ENCODE measurements at places on chromosomes 11 and 22.

- no peak for DNase-seq
Observed at GRCh38 chr11:94131718-94132115, 3.1 kb downstream of the PANX1 start.

GRCh38 chr11:64679846-64680245 lies 43.2 kb downstream of the NRXN2 start:
- DNase-seq = no peak

DNA sequence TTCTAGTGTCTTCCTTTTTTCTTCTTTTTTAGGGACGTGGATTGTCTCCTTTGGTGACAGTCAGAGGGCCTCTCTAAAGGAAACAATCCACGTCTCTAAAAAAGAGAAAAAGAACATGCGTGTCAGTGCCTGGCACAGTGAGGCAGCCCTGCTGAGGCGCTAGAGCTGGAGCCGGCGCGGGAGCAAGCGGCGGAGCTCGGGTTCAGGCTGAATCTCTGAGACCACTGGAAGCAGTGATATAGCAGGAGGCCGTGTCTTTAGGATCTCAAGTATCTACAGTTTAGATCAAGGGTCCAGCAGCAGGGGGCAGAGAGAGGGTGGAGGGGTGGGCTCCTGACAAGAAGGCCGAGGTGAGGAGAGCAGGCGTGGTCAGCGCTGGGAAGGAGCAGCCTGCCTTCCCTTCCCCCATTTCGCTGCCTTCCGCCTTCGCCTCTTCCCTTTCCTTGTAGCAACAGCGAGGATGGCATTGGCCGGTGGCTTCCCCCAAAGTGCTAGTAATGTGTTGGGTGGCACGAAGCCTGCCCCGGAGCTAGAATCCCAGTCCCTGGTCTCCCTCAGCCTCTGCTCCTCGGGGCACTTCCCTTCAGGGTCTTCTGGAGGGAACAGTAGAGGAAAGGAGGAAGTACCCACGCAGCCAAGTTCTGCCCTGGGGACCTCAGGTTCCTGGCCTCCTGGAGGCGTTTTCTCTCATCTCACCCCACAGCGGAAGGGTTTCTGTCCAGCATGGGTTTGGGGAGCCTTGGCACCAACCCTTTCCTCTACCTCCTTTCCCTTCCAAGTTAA lies 28.2 kb upstream of the RAB1B start:
- no peak for DNase-seq

GRCh38 chr11:79794484-79795393 lies 353.9 kb upstream of the TENM4 start:
- DNase-seq = no peak

DNA sequence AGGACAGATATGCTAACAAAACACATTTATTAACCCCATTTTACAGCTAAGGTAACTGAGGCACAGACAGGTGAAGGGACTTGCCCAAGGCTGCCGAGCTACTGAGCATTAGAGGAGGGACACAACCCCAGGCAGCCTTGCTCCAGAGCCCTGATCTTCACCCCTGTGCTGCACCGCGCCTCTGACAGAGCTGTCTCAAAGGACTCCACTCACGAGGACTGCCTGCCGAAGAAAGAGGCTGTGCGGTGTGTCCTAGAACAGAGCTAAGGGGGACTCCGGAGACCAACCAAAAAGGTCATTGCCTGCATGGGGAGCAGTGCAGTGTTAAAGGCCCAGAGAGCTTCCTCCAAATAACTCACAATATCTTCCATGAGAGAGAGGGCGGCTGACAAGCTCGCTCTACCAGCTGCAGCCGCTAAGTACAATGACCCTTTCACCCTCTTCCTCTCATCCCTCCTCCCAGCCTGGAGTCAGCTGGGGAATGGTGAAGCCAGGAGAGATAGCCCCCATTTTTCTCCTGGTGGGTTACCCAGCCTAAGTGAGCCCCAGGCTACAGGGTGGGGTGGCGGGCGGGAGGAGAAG lies 119.2 kb downstream of the DSCAML1 start:
- no peak for DNase-seq

DNA sequence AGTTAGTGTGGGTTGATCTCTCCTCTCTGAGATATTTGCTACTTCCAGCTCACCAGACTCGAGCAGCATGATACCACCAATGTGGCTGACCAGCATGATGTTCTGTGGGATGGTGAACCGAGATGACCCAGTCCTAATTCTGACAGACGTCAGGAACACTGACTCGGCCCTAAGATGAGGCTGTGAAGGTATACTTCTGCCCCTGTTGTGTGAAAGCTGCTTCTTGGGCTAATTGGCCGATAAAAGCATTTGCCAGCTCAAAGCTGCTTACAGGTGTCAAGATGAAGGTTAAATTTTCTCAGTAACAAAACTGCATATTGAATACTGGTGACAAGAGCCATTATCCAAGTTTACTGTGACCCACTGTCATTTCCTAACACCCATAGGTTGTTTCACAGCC lies 151.4 kb downstream of the BRD1 start:
- DNase-seq = no peak

- no peak for DNase-seq
Observed at GRCh38 chr11:108786281-108786990, 121.6 kb downstream of the DDX10 start.

GRCh38 chr22:27224485-27225374 lies 567.3 kb downstream of the MIAT start:
- DNase-seq = no peak

GRCh38 chr22:31342389-31343140 lies 3.6 kb downstream of the PATZ1 start:
- DNase-seq = no peak

- DNase-seq = no peak
Observed at GRCh38 chr11:123328281-123328867, 101.7 kb upstream of the GRAMD1B start.

GRCh38 chr11:127693686-127694085 lies 693.1 kb upstream of the KIRREL3 start:
- DNase-seq = no peak

Measured in CD4-positive, alpha-beta T cell (primary cell).